Skeletal muscle cell (primary cell): ENCODE measurements at places on chromosomes 3 and 15.

DNA sequence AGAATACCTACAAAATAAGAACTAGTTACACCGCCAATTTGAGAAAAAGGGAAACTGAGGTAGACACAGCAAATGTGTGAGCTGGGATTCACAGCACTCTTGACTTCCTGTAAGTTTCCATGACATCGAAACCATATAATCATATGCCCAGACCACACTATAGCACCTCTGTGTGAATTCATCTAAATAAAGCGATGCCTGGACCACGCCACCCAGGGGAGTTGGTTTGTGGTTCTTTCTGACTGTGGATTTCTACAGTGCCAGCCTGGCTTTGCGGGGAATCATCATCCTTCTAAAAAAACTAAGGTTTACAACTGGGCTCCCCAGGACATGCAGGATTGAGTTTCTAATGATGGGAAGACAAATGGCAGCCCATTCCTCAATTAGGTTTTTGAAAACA is 23.5 kb upstream of the CA12 start:
- no peak for DNase-seq

- no peak for DNase-seq
These were observed 163.8 kb downstream of the LSAMP start for GRCh38 chr3:116281313-116282143.

- DNase-seq, result no peak
These were observed 181.3 kb upstream of the TMC3 start for GRCh38 chr15:81555346-81555745.

GRCh38 chr3:142716102-142716501 is 7.7 kb upstream of the TRPC1 start:
- no peak for DNase-seq

DNA sequence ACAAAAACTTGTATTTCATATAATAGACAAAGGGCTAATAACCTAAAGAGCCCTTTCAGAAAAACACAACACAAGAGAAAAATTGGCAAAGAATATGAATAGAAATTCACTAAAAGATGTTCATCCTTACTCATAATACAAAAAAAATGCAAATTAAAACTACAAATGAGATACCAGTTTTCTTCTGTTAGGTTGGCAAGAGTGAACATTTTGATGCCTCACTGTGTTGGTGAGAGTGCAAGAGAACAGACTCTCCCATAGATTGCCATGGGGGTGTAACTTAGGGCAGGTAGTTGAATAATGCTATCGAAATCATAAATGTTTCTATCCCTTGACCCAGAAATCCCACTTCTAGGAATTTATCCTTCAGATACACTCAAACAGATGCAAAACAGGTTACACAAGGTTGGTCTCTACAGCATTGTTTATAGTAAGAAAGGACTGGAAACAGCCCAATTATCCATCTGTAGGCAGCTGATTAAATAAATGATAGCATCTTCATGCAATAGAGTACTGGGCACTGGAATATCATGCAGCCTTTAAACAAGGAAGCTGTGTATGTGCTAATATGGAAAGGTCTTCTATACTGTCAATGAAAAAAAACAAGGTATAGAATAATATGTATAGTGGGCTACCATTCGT is 146.3 kb downstream of the TLE3 start:
- DNase-seq, result no peak

GRCh38 chr3:121836064-121836463 is 1.1 kb downstream of the EAF2 start:
- DNase-seq, result no peak

- peak; percentile 95 for DNase-seq
These were observed 54.4 kb upstream of the HEG1 start for GRCh38 chr3:125110016-125110875.

GRCh38 chr3:17945018-17945798 is 202.8 kb upstream of the TBC1D5 start:
- DNase-seq, result no peak

GRCh38 chr3:140843656-140844055 is 98.0 kb upstream of the SLC25A36 start:
- no peak for DNase-seq

- no peak for DNase-seq
These were observed 14.1 kb upstream of the CA12 start for GRCh38 chr15:63395730-63396151.

DNA sequence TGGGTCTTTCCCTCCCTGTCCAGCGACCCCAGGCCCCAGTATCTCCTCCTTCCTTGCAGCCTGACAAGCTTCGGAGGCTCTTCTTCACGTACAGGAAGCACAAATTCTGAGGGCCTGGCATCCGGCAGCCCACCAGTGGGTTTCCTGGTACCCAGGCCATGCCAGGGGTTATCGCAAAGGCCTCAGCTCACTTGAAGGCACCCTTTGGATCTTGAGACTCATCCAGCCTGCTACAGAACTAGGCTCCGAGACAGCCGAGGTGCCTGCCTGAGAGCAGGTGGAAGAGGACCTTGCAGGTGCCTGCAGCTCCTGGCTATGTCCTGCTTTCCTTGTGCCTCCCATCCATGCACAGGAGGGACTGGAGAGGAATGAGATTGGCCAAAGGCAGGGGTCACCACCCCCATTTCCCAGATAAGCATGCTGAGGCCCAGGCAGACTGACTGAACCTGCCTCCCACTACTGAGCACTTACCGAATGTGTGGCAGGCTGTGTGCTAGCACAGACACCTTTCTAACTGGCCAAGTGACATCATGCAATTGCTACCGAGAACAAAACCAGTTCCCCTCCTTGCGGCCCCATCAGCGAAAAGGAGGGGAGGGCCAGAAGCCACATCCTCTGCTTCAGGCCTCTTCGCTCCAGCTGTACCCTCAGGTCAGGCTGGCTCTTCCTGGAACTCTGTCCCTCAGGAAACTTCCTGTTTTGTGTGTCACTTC is 11.2 kb downstream of the SH2D7 start:
- DNase-seq, result no peak

- no peak for DNase-seq
These were observed 3.3 kb upstream of the UBL7 start for GRCh38 chr15:74464216-74464615.

- DNase-seq, result no peak
These were observed 21.7 kb downstream of the ATG3 start for GRCh38 chr3:112539825-112540650.

- DNase-seq, result no peak
These were observed 31.0 kb downstream of the IQSEC1 start for GRCh38 chr3:13042127-13042701.
